ENCODE measurements at places on chromosomes 2 and 18.

DNA sequence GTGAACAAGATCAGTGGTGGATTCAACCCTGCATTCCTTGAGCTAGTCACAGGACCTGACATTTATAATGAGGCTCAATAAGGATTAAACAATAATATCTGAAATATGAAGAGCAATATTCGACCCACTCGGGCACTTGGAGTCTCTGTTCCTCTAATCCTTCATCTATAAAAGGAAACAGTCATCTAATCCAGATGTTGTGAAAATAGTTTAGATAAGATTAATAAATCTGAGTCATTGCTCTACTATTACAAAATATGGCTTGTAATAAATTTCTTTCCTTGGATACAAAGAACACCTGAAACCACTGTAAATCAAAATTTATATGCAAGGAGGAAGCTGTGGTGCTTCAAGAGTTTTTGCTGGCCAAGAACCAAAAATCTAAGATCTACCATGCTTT is 846.9 kb upstream of the ACVR2A start:
- DNase-seq: no peak

DNA sequence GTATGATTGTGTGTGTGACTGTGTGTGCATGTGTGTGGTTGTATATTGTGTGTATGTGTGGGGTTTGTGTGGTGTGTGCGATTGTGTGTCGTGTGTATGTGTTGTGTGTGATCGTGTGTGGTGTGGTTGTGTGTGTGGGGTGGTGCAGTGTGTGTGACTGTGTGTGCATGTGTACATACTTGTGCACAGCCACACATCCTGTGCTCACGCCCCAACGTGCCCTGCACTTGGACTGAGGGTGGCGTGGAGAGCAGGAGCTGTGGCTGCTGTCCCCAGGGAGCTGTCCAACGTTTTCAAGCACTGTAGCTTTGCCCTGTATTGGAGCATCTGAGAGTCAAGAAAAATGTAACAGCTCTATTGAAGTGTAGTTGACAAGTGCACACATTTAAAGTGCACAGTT is 243.2 kb upstream of the HDAC4 start:
- no peak for DNase-seq

DNA sequence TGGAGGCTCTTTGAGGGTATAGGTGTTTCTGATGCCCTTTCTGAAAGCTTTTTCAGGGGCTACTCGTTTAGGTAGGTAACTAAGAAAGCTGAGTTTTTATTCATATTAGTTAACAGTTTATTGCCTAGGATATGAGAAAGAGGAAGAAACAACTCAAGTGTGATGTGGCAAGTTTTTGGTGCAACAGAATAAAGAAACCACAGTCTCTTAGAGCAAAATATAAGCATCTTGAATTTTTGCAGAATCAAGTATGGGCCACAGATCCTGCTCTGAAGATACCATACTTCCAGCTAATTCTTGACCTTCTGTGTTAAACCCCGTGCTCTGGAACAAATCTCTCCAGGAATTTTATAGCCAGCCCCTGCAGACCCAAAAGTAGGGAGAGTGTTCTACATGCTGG is 147.7 kb upstream of the SLC1A4 start:
- DNase-seq: peak; percentile 79

DNA sequence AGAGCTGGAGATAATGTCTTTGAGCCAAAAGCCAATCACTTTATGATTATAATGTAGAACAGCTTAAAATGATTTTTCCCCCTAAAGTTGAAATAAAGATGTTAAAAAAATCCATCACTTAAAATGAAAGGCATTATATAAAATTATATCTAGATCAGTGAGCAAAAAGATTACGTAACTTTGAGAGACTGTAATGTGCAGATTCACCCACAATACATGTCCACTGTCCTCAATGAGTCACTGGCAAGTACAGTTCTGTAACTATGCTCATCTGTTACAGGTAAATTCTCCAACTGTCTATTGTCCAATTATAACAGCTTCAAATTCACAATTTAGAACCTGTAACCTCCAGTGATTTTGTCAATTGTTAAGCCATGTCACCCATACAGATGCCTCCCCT is 19.0 kb downstream of the FAM161A start:
- no peak for DNase-seq

DNA sequence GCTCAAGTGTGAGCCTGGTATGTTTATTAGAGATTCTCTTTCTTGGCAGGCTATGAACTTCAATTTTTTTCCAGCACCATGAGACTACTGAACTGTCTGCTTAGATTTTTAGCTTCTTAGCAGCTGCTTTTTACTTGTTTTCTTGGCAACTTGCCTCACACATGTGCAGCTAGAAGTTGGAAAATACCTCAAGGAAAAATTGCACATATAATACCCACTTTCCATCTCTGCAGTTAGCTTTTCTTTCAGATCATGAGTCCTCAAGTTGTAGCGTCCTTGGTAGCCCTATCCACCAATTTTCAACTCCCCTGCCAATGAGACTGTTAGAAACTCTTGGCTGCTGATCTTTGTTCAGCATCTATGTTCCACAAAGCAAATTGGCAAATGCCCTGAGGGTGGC is 302.1 kb downstream of the HRH4 start:
- no peak for DNase-seq

DNA sequence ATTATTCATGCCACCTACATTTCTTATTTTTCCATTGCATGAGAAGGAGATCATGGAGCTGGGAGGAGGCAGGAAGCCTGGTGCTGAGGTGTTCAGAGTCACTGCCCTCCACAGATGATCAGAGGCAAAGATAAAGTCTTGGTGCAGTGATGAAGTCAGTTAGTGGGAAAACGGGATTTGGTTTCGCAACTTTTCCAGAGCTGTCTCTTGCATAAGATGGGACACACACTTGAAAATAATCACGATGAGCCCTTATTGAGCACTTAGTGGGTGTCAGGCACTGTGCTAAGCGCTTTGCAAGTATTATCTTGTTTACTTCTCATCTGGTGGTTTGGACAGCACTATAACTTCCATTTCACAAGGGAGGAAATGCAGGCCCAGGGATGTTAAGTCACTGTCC is 222.1 kb upstream of the SMAD2 start:
- no peak for DNase-seq

DNA sequence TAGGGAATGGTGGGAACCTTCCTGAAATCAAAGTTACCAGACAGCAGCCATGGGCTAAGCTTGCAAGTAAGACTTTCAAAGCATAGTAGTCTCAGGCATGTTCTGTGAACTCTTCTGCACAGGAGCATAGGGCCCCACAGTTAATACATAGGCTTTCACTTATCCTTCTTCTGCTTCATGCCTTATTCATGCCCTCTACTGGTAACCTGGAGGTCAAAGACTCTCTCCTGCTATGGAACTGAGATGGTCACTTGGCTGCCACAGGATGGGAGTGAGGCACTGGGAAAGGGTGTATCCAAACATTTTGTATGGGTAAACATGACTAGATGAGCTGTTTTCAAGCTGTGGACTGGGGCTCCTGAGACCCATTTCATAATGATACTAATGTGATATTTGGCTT is 49.1 kb upstream of the ZNF638 start:
- peak; percentile 15 for DNase-seq

DNA sequence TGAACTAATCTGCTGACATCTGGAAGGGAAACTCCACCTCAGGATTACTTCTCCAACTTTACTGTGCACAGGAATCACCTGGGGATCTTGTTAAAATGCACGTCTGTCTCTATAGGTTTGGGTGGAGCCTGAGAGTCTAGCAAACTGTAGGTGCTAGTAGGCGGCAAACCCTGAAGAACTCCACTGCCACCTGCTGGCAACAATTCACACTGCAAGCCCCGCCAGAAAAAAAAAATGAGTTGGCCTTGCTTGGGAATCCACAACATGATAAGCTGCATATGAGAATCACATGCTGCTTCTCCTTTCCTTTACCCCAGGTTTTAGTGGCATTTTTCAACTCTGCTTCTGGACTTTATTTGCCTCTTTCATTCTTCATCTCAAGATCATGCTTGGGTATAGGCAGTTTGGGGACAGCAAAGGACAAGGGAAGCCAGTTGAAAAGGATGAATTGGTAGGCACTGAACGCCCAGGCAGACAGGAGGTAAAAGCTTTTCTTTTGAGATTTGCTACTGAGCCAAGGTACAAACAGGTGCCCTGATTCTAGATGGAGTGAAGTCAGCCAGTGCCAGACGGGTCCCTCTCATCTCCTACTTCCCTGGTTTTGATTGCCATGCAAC is 88.8 kb downstream of the VIT start:
- DNase-seq: no peak

DNA sequence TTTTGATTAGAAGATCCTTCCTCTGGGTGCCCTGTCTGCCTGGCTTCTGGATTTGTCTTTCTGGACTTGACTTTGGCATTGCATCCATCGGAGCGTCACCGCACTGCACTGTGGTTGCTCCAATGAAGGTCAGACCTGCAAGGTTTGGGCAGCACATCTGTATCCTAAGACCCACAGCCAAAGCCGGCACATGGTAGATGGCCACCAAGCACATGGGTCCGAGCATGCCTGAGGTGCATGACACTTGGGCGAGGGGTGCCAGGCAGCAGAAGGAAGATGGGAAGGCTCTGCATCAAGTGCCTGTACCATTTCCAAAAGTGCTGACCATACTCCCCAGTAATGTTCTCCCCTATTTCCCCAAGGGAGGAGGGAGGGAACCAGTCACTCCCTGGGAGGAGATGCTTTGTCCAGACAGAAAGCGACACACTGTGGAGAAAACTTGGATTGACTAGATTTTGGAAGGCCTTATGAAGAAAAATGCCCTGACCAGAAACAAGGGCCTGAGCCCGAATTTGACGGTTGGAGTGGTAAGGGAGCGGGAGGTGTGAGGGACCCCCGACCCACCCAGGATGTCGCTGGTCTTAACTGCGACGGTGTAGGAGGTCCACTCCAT is 149.9 kb downstream of the LOXHD1 start:
- DNase-seq: no peak

DNA sequence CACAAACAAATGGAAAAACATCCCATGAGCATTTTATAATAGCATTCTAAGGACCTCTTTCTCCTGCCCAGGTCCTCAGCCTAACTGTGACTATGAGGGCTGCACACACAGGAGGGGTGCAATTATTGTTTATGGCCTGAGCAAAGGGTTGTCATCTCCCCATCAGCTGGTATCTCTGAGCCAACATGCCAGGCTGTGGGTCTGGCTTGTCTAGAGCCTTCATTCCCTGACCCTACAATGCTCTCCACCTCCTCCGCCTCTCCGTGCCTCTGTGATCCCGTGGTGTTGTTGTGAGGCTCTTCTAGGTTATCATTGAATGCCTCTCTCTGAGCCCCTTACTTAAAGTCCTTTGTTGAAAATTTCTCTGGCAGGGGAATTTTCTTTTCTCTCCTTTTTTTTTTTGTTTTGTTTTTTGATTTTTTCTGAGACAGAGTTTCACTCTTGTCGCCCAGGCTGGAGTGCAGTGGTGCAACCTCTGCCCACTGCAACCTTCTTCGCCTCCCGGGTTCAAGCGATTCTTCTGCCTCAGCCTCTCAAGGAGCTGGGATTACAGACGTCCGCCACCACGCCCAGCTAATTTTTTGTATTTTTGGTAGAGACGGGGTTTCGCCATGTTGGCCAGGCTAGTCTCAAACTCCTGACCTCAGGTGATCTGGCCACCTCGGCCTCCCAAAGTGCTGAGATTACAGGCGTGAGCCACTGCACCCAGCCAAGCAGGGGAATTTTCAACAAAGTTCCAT is 126.4 kb downstream of the SMAD7 start:
- no peak for DNase-seq

- no peak for DNase-seq
Observed at GRCh38 chr2:165428926-165429325, 40.6 kb upstream of the CSRNP3 start.

DNA sequence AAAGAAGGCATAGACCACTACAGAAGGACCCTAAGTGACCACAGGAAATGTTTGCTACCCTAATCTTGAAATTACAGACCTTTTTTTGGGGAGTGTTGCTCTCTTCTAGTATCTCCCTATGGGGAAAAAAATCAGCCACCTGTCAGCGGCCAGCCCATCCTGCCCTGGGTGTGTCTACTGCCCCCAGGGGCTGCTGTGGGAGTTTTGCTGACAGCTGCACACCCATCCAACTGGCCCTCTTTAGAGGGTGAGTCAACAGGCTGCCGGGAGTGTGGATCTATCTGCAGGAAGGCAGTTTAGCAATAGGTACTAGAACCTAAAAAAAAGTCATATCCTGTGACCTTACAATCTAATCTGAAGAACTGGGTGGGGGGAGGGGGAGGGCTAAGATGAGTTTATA is 796 bp upstream of the DYSF start:
- DNase-seq: peak; percentile 96

- DNase-seq: no peak
Observed at GRCh38 chr2:88692187-88692586, 714 bp downstream of the RPIA start.

DNA sequence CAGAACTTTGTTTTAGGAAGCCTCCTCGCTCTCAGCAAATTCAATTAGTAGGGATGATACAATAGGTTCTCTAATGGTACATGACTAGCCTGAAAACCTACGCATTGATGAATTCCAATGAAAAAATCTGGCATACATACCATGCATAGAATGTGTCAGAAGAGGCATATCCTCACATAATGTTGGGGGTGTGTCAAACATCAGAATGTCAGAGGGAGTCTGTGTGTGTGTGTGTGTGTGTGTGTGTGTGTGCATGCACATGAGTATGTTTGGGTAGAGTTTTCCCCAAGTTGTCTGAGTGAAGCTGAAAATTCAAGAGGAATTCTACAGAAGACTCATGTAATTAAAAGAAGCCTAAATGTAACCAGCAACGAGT is 78.5 kb downstream of the FIGN start:
- DNase-seq: no peak
